Activated CD4-positive, alpha-beta T cell treated with anti-CD3 and anti-CD28 coated beads for 36 hours (primary cell): ENCODE measurements at places on chromosomes 6 and 20. TPM values are rescaled to one million over a fixed set of nuclear protein-coding genes. Genes with fewer than 3 reads are reported as not detected.

Gene SIRPA
- not detected for total RNA-seq

Gene TUBB2B
- 0.09 TPM for total RNA-seq

Gene BPIFB2
- total RNA-seq = not detected

Gene CLPSL2
- total RNA-seq = not detected

Gene MUC22
- not detected for total RNA-seq

Gene ESF1
- 23.1 TPM for total RNA-seq
